Islet precursor cell (in vitro differentiated cells): ENCODE measurements at places on chromosomes 1 and 21.
A peak's percentile ranks its signal among the peaks of the same experiment; 100 is the strongest.

DNA sequence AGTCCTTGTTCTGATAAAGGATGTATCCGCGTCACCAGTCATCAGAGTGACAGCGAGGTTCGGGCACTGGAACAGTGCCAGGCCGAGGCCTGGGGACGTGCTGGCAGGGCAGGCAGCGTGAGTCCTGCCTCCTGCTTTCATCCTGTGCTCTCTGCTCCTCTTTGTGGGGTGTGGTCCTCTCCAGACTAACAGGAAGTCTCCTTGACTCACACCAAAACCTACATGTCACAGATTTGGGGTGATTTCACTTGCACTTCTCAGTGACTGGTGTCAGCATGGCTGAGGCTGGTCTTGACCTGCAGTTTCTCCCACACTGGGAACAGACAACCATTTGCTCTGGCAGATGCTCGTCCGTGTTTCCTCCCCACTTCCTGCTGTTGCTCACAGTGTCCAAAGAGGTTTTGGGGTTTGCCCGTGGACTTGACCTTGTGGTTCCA, 8.8 kb upstream of the NLRP3 start:
- no peak for DNase-seq

- no peak for DNase-seq
Observed at GRCh38 chr1:70072231-70072751, 133.1 kb downstream of the LRRC40 start.

DNA sequence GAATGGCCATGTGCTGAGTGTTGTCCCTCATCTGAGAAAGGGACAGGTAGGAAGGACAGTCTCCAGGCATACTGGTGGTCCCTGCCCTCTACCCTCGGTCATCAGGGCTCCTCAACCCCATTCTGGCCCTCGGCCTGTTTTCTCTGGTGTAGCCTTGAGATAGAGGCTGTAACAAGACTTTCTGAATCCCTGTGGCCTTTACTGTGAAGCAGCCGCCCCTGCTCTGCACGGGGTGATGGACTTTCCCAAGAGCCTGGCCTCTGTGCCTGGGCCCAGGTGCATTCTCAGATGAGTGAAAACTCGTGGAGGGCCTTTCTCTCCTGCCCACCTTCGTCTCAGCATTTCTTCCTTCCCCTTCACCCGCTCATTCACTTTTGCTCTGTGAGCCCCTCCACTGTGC, 3.0 kb upstream of the CASQ1 start:
- DNase-seq = no peak

- DNase-seq = peak; percentile 69
Observed at GRCh38 chr1:201676197-201676596, 137.3 kb downstream of the NAV1 start.

DNA sequence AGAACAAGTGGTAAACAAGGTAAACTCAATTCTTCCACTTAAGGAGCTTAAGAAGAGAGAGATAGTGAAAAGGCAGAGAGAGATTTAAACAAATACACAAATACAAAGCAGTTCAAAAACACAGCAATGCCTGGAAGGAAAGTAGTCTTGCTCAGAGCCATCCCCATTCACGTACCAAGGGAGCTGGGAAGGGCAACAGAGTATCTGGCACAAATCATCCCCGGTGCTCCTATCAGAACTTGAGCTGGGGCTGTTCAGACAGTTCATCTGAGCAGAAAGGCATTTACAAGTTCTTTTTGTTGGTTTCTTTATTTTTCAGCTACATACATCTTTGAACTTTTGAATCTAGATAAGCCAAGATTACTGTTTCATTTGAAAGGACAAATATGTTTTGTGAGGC, 233.9 kb downstream of the KCNH1 start:
- no peak for DNase-seq

- DNase-seq = no peak
Observed at GRCh38 chr1:221672965-221673364, 68.9 kb downstream of the DUSP10 start.

DNA sequence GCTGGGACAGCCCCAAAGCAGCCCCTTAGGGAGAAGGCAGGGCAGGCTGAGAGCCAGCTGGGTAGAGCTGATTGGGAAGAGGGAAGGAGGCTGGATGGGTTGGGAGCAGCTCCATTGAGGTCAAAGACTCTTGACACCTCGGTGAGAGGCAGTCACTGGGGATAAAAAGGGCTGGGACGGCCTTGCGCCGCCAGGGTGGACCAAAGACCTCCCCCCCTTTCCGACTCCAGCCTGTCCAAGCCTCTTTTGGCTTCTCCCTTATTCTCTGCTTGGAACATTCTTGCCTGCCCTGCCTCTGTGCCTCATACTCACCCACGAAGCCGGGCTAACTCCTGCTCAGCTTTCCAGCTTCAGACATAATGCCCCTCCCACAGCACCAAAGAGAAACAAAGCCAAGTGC, 51.1 kb downstream of the LRRC38 start:
- no peak for DNase-seq

DNA sequence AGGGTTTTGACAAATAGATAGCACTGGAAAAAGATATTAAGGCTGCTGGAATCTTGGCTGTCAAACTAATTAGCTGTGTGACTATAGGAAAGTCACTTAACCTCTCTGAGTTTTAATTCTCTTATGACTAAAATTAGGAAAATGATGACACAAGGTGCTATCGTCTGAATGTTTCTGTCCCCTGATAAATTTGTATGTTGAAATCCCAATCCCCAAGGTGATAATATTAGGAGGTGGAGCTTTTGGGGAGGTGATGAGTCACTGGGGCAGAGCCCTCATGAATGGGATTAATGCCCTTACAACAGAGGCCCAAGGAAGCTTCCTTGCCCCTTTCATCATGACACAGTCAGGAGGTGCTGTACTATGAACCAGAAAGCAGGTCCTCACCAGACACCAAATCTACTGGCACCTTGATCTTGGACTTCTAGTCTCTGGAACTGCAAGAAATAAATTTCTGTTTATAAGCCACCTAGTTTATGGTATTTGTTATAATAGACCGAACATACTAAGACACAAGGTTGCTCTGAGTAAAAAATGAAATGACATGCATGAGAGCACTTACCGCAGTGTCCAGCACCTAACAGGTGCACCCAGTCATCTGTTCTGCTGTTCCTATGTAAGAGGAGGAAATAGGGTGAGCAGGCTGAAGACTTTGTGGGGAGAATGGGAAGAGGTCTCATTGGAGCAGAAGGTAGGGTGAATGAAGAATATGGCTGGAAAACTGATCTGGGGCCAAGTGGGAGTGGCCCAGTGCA, 26.3 kb upstream of the DISP1 start:
- no peak for DNase-seq

GRCh38 chr1:29245876-29246275, 9.6 kb downstream of the PTPRU start:
- DNase-seq = no peak

DNA sequence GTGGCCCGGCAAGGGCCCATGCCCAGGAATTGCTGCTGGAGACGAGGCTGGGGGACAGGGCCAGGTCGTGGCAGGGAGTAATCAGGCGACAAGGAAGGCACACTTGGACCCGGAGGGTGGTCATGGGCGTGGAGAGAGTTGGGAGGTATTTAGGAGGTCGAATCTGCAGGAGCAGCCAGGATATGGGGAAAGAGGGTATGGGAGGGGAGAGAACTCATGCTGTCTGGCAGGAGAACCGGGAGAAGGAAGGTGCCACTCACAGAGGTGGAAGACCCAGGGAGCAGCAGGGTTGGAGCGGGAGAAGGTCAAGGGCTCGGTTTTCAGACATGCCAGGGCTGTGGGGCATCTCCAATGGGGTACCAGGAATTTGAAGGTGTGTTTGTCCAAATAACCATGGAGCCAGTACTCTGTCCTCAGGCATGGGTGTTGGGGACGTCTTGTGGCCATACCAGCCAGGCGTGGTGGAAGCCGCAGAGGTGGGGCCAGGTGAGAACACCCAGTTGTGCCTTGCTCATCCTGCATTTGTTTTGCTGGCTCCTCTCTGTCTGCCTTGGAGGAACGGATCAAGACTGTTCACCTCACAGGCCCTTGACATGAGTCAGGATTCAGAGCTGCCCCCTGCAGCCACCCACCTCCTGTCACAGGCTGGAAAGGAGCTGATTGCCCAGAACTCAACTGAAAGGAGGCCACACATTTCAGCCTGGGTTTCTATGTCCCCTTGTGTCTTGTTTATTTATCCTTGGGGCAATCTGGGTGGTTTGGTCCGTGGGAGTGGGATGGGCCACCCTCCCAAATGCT, 111.6 kb downstream of the SPSB1 start:
- peak; percentile 82 for DNase-seq

DNA sequence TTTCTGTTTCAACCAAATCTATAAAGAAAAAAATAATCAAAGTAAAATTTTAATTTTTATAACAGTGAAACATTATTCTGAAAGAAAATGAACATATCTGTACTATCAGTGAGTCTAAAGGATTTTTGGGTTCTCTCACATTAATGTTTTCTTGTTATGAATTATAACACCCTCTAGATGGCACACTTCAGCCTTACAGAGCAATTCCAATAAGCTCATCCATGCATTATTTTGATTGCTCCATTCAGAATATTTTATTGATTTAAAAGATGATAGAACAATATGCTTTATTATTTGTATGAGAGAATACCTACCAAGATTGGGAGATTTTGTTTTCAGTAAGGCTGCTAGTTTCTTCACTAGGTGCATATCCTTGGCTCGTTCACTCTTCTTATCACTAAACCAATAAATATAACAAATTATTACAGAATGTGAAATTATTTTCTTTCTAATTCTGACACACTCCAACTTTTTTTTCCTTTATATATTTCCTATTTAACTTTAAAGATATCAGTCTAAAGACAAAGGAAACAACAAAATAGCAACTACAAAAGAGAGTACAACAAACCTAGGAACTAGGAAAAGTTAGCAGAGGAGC, 82.4 kb downstream of the RAB3GAP2 start:
- no peak for DNase-seq

DNA sequence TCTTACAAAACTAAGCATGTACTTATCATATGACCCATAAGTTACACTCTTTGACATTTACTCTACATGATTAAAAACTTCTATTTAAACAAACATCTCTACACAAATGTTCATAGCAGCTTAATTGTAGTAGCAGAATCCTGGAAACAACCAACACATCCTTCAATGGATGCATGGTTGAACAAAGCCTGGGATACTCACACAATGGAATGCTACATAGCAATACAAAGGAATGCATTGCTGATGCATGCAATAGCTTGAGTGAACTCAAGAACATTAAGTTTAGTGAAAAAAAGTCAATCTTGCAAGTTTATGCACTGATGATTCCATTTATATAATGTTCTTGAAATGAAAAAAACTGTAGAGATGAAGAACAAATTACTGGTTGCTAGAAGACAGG, 686.9 kb downstream of the LRRIQ3 start:
- no peak for DNase-seq

DNA sequence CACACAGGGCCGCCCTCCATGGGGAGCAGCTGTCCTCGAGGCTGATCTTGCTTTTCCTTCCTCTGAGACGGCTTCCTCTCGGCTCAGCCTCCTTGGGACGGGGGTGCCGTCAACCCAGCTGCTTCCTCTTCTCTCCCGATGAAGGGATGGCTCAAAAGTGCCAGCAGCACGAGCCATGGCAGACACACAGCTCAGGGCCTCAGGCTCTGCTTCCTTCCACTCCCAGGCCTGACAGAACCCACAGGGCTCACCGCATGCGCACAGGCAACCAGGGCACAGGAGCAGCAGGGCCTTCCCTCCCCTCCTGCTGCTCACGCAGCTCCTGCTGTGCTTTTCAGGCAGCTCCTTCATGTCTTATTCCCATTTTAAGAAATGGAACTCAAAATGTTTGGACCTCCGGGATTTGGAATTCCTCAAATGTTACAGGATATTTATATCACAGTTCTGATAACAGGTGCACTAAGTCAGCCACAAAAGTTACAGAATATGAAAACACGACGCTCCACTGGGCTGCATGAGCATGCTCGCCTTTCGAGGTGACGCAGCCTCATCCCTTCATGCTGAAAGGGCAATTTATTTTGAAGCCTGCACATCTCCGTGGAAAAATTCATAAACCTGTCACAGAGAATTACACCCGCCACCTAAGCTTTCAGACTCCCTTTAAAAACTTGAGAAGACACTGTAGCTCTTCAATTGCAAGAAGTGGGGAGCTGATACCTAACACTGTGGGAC, 84.4 kb downstream of the HSF2BP start:
- DNase-seq = no peak

GRCh38 chr1:246151796-246152434, 355.2 kb downstream of the SMYD3 start:
- DNase-seq = no peak

GRCh38 chr1:26029864-26030481, 8.4 kb downstream of the EXTL1 start:
- DNase-seq = no peak

- no peak for DNase-seq
Observed at GRCh38 chr1:22711591-22712501, 1.2 kb downstream of the EPHB2 start.

DNA sequence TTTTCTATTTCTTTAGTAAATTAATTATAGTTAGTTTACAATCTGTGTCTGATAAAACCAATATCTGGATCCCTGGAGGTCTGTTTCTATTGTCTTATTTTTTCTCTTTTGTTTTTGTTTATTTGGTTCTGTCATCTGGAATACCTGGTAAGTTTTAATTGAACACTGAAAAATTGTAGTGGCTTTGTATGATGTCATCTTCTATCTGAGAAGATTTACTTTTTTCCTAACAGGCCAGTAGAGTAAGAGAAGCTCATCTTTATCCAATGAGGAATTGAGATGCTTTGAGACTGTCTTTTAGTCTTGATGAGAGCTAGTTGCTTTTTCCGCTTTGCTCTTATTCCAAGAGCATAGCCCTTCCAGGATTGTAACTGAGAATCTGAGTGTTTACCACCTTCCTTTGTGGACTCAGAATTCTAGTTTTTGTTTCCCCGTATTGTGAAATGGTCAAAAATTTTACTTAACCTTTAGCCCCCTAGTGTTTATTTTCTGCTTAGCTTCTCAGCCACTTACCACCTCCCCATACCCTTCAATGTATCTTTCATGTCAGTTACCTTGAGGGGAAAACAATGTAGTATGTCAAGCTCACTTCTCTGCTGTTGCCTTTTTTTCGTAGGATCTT, 25.0 kb downstream of the PTGFRN start:
- peak; percentile 9 for DNase-seq

- no peak for DNase-seq
Observed at GRCh38 chr1:204322339-204322868, 37.3 kb downstream of the PLEKHA6 start.

DNA sequence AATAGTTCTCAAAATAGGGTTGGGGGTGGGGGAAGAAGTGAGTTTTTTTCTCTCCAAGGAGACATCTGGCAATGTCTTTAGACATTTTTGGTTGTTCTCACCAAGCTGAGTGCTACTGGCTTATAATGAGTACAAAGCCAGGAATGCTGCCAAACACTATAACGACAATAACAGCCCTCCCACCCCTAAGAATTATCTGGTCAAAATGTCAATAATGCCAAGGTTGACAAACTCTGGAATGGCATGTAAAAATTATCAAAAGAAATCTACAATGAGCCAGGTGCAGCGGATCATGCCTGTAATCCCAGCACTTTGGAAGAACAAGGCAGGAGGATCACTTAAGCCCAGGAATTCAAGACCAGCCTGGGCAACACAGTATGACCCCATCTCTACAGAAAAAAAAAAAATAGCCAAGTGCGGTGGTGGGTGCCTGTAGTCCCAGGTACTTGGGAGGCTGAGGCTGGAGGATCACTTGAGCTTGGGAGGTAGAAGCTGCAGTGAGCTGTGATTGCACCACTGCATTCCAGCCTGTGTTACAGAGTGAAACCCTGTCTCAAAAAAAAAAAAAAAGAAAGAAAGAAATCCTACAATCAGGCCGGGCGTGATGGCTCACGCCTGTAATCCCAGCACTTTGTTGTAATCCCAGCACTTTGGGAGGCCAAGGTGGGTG, 2.5 kb downstream of the ATP5PF start:
- no peak for DNase-seq
